Stimulated activated effector memory CD8-positive, alpha-beta T cell treated with anti-CD3 and anti-CD28 coated beads, Interleukin-12 subunit alpha, Interleukin-12 subunit beta, amount 100 ng/mL, for 72 hours (primary cell): ENCODE measurements at places on chromosomes 16 and 17.
A peak's percentile ranks its signal among the peaks of the same experiment; 100 is the strongest.

- no peak for DNase-seq
Observed at GRCh38 chr17:80631142-80632045, 86.8 kb downstream of the RPTOR start.

DNA sequence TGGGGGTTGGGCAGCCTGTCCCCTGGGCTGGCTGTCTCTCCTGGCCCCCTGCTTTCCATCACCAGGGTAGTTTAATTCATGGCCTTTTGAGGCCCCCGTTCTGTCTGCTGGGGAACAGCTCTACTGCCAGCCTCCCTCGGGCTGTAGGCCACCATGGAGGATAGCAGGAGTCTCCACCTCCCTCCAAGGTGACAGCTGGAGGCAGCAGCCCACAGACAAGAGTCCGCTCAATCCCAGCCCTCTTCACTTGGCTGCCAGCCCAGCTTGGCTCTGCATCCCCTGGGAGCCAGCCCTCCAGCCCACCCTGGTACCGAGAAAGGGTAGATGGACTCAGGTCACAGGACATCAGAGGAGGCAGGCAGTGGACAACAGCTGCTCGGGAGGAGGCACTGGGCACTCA lies 194.6 kb upstream of the SDK2 start:
- no peak for DNase-seq

DNA sequence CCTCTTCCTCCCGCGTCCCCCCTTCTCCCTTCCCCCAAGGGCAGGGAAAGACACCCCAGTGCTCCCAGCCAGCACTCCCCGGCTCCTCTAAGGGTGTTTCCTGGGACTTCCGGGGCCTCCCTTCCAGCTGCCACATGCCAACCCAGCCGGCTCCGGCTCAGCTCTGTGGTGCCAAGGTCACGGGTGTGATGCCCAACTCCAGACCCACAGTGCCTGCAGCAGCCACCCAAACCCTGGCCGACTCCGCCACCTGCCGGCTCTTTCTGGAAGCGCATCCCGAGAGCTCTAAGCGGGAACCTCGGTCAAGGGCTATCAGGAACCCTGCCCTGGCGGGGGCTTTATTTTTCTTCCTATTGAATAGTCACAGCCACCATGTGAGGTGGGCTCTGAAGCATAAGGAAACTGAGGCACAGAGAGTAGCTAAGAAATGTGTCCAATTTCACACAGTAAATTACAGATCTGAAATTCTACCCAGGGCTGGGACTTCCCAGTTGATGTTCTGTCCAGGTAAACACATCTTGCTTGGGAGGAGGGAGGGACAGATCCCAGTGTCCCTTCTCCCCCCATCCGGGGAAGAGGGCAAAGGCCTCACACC lies 3.3 kb upstream of the PPP1R1B start:
- DNase-seq = peak; percentile 93

GRCh38 chr17:60769327-60769726 lies 91.7 kb downstream of the BCAS3 start:
- DNase-seq = no peak

DNA sequence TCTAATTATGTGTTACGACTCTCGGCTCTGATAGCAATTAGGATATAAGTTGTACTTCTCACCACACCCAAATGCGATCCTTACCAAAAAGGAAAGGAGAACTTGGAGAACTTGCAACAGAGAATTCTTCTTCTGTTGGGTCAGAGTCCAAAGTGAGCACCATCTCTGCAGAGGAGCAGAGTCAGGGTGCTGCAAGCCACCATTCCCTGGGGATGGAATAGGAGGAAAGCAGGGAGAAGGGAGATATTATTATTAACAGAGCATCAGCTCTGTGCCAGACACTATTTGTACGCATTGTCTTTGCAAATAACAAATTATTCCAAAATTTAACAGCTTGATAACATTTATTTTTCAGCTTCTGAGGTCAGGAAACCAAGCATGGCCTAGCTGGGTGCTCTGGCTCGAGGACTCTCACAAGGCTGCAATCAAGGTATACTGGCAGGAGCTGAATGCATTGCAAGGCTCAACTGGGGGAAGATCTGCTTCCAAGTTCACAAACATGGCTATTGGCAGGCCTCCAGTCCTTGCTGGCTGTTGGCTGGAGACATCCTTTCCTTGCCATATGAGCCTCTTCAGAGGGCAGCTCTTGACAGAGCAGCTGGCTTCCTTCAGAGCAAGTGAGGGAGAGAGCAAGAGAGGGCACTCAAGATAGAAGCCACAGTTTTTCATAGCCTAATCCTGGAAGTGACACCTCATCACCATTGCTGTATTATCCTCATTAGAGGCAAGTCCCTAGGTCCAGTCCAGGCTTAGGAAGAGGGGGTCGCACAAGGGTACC lies 296.2 kb upstream of the CDH5 start:
- DNase-seq = no peak

GRCh38 chr16:1127101-1127500 lies 25.8 kb upstream of the CACNA1H start:
- no peak for DNase-seq

GRCh38 chr17:43907998-43908721 lies 824 bp upstream of the MPP2 start:
- DNase-seq = no peak
